ENCODE measurements at places on chromosomes 16 and 17. TPM values are rescaled to one million over a fixed set of nuclear protein-coding genes. Genes with fewer than 3 reads are reported as not detected.
A peak's percentile ranks its signal among the peaks of the same experiment; 100 is the strongest.

DNA sequence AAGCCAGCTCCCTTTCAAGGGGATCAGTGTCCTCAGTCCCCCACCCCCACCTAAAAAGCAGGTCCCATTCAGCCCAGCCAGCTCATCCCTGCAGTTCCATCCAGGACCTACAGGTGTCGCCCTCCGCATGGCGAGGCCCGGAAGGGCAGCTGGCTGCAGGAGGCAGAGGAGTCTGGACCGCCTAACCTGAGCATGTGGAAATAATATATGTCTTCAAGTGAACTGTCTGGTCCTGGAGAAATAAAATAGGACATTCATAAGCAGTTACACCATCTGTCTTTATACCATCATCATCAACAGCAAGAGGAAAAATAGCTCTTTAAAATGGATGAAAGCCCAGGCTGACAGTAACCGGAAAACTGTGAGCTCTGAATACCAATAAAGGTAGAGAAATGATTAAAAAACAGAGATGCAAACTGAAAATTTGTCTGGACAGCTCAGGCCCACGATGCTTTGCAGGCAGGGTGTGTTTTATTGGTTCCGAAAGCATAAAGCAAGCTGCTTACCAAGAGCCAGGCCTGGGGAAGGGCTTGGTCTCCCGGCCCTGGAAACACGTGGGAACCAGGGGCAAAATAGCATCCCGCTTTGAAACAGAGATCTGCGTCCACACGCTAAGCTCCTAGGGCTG is 215.2 kb downstream of the ZFHX3 start:
- DNase-seq = no peak

- peak; percentile 62 for DNase-seq
Observed at GRCh38 chr17:66682283-66682682, 152.6 kb upstream of the CACNG5 start.

- DNase-seq = no peak
Observed at GRCh38 chr17:47816111-47816735, 5.4 kb downstream of the OSBPL7 start.

- no peak for DNase-seq
Observed at GRCh38 chr16:11004351-11004750, 60.0 kb downstream of the CLEC16A start.

GRCh38 chr17:66073384-66073783 is 118.5 kb downstream of the CEP112 start:
- no peak for DNase-seq

- DNase-seq = no peak
Observed at GRCh38 chr16:77331043-77331442, 103.8 kb downstream of the ADAMTS18 start.

- DNase-seq = no peak
Observed at GRCh38 chr16:1206326-1206725, 18.7 kb downstream of the TPSG1 start.

The CBLN1 gene
- polyA plus RNA-seq = 0.70 TPM

The ARL5C gene
- 0.57 TPM for polyA plus RNA-seq

The TMIGD1 gene
- not detected for polyA plus RNA-seq

The TNFRSF17 gene
- polyA plus RNA-seq = not detected

All from left lung (tissue), 14 donors.